Posterior cingulate gyrus (tissue), 11 donors: ENCODE measurements at places on chromosomes 5 and 9.

- no peak for DNase-seq
Observed at GRCh38 chr5:32255540-32255900, 57.2 kb downstream of the MTMR12 start.

GRCh38 chr5:148965511-148966265 lies 97.2 kb downstream of the SH3TC2 start:
- no peak for DNase-seq

DNA sequence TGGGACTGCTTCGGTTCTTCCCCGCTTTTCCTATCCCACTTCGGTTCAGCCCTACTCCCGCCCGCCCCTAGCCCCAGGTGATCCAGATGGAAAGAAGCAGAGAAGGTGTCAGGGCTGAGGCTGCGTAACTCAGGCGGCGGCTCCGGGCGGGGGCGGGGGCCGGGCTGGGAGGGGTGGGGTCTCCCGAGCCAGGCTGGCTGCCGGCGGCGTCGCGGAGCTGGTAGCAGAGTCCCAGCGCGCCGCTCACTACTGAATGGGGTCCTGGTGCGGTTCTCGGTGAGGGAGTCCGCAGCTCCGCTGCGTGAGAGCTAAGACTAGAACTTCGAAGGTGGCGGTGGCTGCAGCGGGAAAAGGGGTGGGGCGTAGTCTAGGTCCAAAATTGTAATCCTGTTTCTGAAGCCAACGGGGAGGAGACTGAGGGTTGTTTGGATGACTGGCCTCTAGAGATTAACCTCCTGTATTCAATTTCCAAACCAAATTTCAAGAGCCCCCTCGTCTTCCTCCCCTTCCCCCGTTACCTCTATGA lies 1.4 kb downstream of the PRR16 start:
- peak; percentile 85 for DNase-seq

DNA sequence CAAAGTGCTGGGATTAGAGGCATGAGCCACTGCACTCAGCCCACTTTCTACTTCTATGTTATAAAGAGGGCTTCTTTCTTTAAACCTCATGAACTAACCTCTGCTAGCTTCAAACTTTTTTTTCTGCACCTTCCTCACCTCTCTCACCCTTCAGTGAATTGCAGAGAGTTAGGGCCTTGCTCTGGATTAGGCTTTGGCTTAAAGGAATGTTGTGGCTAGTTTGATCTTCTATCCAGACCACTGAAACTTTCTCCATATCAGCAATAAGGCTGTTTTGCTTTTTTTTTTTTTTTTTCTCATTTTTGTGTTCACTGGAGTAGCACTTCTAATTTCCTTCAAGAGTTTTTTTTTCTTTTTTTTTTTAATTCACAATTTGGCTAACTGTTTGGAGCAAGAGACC lies 216.4 kb upstream of the MAP3K1 start:
- DNase-seq = no peak

GRCh38 chr9:128392302-128393144 lies 21.3 kb downstream of the URM1 start:
- DNase-seq = no peak

GRCh38 chr9:36862206-36863145 lies 171.6 kb downstream of the PAX5 start:
- DNase-seq = peak; percentile 59

DNA sequence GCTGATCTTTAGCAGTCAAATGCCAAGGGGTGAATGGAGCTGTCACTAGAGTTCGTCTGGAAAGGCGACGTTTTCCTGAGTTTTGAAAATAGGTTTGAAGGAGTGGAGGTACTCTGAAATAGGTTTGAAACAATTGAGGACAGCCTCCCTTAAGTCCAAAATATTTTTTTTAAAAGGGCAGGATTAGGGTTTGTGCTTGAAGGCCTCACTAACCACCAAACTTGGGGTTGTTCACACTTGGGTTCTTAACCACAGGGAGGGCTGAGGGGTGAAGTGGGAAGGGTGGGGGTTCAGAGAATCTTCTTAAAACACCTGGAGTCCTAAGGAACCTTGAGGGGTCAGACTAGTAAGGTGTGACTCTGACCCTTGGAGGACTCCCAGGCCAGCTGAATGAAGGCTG lies 3.5 kb upstream of the PCDH12 start:
- DNase-seq = no peak

- no peak for DNase-seq
Observed at GRCh38 chr9:133315997-133316396, 20.0 kb downstream of the SURF6 start.

DNA sequence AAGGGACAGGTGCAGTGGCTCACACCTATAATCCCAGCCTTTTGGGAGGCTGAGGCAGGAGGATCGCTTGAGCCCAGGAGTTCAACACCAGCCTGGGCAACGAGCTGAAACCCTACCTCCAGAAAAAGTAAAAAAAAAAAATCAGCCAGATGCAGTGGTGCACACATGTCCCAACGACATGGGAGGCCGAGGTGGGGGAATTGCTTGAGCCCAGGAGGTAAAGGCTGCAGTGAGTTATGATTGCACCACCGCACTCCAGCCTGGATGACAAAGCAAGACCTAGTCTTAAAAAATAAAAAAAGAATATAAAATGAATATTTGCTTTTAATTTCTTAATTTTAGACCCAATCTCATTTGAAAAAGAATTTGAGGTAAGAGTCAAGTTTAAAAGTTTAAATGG lies 143.5 kb downstream of the LPAR1 start:
- DNase-seq = no peak

GRCh38 chr5:60219921-60220320 lies 326.4 kb upstream of the PDE4D start:
- no peak for DNase-seq

DNA sequence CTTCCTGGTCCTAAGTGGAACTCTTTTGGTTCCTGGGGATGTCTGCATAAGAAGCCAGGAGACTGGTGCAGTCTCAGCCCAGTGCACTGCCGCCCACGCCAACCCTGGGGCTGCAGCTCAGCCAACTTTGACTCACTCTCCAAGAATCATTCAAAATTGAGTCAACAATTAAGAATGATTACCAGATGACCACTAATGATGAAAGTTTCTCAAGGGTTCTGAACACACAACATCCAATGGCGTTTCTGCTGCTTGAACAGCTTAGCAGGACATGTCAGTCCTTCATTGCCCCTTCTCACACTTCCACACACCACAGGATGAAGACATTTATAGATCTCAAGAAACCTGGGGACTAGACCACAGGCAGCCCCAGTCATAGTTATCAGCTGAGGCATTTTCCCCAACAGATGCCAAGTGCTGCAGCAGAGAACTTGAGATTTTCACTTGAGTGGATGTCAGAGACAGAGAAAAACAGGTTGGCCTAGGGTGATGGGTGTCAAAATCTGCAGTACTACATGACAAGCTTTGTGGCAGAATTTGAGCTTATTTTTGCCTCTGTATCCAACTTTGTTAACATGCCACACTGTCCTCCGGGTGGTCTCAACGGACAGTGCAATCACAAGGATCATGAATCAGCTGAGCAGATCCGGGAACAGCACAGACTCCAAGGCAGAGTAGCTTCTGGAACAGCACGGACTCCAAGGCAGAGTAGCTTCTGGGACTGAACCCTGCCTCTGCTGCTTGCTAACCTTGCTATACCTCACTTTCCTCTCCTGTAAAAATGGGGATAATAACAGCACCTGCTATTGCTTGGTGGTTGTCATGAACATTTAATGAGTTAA lies 356.1 kb downstream of the SPOCK1 start:
- no peak for DNase-seq

DNA sequence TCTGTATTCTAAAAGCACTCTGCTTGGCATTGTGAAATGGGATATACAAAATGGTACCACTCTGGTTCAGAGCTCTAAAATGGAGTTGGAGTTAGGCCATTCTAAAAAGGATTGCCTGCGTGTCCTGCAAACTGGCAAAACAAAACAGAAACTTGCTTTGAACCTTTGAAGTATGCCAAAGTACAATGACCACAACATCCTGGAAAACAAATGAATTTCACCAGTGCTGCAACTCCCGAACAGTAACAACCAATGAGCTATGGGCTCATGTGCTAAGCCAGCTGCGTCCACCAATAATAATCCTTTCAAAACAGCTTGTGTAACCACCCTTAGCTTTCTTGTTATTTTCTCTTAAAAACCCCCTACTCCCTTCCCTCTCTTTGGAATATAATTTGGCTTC lies 88.4 kb upstream of the CXCL14 start:
- no peak for DNase-seq

GRCh38 chr5:170655476-170655875 lies 128.0 kb upstream of the GABRP start:
- DNase-seq = no peak

DNA sequence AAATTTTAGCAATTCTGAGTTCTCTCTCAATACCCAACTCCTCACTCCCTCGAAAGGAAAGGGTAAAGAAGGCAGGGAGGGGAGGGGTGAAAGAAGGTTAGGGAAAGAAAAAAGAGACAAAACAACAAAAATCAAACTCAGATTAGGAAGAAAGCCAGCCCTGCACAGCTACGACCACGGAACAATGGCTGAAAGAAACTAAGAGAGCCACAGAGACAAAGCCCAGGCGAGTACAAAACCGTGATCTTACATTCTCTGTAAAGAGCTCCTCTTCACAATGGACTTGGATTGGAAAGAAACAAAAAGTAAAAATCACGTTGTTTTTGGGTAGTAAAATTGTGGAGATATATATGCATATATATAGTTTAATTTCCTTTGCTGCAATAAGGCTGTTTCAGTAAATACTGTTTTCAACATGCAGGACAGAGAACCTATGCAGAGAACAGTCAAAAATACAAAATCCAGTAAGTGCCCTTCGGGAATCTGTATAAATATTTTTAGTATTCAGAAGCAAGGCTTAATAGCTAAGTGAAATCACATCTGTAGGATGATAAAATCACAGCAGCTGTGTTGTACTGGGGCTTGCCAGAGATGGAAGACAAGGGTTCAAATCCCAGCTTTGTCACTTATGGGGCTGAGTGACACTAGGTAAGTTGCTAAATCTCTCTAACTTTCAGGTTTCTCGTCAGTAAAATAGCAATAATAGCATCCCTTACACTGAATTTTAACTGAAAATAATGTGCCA lies 16.9 kb downstream of the PSMB7 start:
- DNase-seq = no peak

- no peak for DNase-seq
Observed at GRCh38 chr5:136689552-136689951, 324.2 kb upstream of the TRPC7 start.
